ENCODE measurements at places on chromosomes 7 and 10.

DNA sequence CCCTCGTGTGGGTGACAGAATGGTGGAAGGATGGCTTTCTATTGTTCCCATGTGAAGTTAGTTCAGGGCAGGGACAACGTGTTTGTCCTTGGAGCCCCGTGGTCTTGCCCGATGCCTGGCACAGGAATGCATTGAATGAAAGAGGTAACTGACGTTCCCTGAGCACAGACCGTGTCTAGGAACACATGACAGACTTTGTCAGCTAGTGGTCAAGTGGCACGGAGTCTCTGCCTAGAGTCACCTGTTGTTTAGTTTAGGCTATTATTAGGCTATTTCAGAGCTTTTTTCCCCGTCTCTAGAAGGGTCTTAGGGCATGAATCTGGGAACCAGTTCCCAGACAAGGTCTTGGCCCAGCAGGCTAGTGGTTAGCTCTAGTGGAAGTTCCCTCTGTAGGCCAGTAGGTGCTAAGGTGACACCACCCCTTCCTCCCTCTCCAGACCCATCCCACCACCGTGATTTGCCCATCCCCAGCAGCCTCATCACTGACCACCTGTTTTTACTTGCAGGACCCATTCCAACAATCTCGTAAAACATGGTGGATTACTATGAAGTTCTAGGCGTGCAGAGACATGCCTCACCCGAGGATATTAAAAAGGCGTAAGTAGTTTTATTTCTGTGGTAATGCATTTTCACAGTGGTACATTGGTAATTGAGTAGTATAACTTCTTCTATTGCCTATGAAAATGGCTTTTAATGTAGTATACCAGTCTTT is 21.4 kb downstream of the DNAJB6 start:
- ATAC-seq: no peak

- ATAC-seq: peak; percentile 86
Measured at GRCh38 chr7:142611566-142612236, 137.6 kb upstream of the PRSS1 start.

DNA sequence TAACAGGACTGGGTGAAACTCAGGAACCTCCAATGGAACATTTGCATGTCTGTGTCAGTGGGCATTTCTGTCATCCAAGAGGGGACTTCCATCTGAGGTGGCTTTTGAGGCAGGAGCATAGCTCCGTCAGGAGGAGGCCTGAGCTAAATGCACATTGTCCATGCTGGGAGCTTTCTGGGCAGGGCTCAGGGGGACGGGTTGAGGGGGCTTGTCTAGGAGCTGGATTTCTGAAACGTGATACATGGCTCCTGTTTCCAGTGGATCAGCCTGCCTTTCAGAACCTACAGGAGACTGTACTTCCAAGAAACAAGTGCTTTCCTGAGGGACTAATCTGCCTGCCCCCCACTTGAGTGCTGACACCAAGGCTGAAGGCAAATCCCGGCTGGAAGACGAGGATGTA is 40.5 kb upstream of the GDF10 start:
- ATAC-seq: no peak

DNA sequence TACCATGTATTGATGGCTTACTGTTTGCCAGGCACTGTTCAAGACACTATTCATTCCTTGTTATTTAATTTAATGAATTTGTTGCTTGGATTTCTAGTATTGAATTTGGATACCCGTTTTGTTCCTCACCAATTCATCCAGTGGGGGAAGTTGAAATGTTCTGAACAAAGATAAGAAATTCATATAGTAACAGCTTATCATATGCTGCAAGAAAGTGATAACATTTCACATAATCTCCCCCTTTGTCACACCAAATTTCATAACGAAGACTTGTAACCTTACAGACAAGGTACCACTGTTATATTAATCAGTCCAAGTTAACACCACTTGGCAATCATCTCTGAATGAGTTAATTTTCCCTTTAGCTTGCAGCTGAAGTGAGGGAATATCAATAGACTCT is 42.1 kb downstream of the SCIN start:
- no peak for ATAC-seq

DNA sequence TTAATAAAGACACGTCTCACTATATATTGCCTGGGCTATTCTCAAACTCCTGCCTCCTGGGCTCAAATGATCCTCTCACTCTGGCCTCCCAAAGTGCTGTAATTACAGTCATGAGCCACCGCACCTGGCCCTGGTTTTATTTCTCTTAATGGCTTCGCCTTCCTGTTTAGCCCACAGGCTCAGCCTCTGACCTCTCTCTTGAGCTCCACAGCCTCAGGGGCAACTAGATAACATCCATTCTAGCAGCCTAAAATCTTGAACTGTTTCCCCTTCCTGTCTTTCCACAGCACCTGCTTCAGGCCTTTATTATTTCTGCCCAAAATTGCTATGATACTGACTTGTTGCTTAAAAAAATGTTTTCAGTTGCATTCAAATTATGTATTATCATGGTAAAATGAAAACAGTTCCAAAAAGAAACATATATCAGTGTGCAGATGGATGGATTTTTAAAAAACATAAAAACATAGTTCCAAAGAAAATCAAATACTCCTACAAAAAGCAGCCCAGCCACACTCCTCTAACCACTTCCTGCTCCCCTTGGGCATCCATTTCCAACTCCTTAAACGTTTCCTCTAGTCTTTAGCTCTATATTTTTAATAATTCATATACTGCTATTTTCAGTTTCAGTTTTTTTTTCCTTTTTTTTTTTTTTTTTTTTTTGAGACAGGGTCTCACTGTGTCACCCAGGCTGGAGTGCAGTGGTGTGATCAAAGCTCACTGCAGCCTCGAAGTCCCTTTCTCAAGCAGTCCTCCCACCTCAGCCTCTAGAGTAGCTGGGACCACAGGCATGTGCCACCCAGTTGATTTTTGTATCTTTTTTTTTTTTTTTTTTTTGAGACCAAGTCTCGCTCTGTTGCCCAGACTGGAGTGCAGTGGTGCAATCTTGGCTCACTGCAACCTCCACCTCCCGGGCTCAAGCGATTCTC is 5.1 kb upstream of the BAZ1B start:
- peak; percentile 13 for ATAC-seq

GRCh38 chr10:117226813-117227451 is 14.0 kb upstream of the SLC18A2 start:
- no peak for ATAC-seq

DNA sequence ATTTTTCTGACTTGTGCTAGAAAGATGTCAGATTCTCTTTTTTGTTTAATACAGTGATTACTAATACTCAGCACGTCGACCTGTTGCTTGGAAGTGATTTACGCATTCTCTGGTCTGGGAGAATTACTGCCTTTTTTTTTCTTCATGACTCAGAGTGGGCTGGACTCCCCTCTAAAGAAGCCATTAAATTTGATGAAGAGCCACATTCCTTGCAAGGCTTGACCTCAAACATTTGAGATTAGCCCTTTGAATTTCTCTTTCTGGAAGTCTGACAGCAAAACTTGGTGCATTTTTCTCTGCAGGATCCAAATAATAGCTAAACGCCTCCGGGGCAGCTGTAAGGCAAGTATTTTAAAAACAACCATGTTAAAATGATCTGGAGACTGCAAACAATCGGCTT is 171.6 kb downstream of the GALNT17 start:
- ATAC-seq: peak; percentile 73

DNA sequence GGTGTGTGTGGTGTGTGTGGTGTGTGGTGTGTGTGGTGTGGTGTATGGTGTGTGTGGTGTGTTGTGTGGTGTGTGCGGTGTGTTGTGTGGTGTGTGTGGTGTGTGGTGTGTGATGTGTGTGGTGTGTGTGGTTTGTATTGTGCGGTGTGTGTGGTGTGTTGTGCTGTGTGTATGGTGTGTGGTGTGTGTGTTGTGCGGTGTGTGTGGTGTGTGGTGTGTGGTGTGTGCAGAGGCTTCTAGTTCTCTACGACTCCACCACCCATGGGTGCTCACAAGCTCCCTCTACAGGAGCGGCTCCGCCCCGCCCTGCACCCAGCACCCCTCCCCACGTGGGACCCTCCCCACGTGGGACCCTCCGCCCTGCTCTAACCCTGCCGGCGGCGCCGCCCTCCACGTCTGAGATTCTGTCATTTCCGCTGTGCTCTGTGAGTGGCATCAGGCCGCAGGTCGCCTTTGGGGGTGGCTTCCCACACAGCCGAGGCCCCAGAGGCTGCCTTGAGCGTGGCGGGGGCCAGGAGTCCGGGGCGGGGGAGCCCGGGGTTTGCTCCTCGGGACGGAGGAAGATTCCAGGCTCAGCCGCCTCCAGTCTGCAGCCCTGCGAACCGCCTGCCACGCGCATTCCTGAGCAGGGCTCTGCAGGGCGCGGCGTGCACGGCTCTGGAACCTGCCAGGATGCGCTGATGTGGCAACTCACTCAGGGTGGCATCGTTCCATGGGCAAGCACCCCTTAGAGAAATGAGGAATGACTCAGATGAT is 37.0 kb upstream of the DNAJB6 start:
- no peak for ATAC-seq

- ATAC-seq: no peak
Measured at GRCh38 chr7:90980545-90980944, 283.7 kb upstream of the FZD1 start.

DNA sequence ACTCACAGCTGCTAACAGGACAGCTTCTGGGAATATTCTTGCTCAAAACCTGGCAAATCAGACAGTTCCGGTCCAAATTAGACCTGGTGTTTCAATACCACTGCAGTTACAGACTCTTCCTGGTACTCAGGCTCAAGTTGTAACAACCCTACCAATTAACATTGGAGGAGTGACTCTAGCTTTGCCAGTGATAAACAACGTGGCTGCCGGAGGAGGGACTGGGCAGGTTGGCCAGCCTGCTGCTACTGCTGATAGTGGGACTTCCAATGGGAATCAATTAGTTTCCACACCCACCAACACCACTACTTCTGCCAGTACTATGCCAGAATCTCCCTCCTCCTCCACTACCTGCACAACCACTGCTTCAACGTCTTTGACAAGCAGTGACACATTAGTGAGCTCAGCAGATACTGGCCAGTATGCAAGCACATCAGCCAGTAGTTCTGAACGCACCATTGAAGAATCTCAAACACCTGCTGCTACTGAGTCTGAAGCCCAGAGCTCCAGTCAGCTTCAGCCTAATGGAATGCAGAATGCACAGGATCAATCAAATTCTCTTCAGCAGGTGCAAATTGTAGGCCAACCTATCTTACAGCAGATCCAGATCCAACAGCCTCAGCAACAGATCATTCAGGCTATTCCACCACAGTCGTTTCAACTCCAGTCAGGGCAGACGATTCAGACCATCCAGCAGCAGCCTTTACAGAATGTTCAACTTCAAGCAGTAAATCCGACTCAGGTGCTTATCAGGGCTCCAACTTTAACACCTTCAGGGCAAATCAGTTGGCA is 2.1 kb downstream of the SP4 start:
- ATAC-seq: no peak

- ATAC-seq: no peak
Measured at GRCh38 chr7:152144557-152145245, 119.2 kb downstream of the GALNT11 start.

- ATAC-seq: no peak
Measured at GRCh38 chr7:30074422-30075030, 46.3 kb downstream of the PLEKHA8 start.

GRCh38 chr7:16423761-16424160 is 2.4 kb upstream of the CRPPA start:
- ATAC-seq: no peak

- ATAC-seq: no peak
Measured at GRCh38 chr10:73167458-73167782, 388 bp downstream of the ECD start.

GRCh38 chr10:36730316-36730715 is 395.1 kb upstream of the ANKRD30A start:
- ATAC-seq: no peak

DNA sequence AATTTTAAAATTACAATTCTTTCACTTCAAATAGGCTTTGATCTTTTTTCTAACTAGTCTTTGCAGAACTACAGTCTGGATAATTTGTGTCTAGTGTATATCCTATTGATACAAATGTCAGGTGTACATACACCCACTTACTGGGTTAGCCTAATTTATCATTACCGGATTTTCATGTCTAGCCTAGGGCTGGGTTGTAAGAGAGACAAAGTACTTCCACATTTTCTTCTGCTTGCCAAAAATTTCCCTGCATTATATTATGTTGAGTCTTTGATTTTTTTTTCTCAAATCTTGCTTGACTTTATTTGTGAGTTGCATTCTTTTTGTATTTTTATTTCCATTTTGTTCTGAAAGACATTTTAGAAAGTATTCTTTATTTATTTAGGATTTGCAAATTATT is 284.8 kb upstream of the FZD8 start:
- ATAC-seq: no peak

DNA sequence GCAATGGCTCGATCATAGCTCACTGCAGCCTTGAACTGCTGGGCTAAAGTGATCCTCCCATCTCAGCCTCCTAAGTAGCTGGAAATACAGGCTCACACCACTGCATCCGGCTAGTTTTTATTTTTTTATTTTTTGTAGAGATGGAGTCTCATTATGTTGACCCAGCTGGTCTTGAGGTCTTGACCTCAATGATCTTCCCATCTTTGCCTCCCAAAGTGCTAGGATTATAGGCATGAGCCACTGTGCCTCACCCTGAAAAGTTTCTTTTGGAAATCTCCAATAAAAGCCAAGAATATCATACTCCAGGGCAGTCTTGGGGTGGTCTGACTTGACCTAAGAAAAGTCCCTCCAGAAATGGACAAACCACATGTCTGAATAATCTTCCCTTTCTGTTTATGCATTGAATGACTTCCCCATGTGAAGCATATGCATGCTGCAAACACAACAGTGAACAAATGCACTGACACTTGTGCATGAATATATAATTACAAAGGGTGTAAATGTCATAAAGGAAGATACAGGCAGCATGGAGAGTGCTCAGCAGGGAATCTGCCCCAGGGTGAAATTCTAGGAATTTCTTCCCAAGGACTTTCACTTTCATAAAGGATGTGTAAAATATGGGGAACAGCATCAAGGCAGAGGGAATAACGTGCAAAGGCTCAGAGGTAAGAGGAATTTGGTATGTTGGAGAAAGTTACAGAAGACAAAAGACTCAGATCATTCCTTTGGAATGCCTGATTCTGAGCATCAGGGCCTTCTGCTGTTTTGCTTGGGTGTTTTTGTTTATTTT is 142.4 kb upstream of the LYZL1 start:
- ATAC-seq: peak; percentile 66

GRCh38 chr7:46071076-46071475 is 150.0 kb upstream of the IGFBP3 start:
- ATAC-seq: no peak

GRCh38 chr10:113382691-113383090 is 170.2 kb upstream of the HABP2 start:
- no peak for ATAC-seq

GRCh38 chr10:78706726-78707540 is 361.8 kb upstream of the ZMIZ1 start:
- ATAC-seq: no peak

DNA sequence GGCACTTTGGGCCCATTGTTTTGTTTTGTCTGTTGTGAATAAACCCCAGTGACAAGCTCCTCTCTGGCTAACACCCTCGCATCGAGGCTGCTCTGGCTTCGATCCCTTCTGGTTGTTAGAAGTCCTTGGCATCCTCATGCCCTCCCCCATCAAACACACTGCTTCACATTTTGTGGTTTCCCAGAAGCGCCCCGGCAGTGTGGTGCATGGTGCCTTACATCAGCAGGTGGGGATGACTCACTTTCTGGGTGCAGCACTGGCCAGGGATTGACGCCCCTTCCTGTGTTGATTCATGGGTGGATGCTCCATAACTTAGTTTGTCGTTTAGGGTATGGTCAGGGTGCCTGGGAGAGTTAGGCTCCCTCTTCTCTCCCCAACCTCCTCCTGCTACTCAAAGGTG is 51.4 kb downstream of the PLPP4 start:
- ATAC-seq: peak; percentile 61
